ENCODE measurements at places on chromosomes 3 and 15. TPM values are rescaled to one million over a fixed set of nuclear protein-coding genes. Genes with fewer than 3 reads are reported as not detected.
A peak's percentile ranks its signal among the peaks of the same experiment; 100 is the strongest.

SLC6A20 gene
- not detected for total RNA-seq

DNA sequence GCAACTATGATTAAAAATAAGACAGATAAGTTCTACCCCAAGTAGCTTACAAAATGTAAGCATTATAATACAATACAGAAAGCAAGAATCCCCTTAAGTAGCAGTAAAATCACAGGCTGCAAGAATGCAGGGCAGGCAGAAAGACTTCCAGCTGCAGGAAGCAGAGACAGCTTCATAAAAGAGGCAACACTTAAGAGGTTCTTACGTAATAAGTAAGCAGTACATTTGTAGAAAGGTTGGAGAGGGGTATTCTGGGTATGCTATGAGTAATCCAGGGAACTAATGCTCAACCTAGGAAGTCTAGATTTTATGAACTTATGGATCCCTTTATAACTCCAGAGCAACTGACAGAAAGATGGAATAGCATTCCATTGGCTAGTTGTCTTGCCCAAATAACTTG lies 151.6 kb downstream of the IL5RA start:
- DNase-seq, result no peak
- no peak overlapping the region for H3K4me3 ChIP-seq
- no peaks in the 10 kb centered on the region for H3K4me1 ChIP-seq
- H3K27me3 ChIP-seq, result no peaks in the 10 kb centered on the region
- no peak overlapping the region for H3K27ac ChIP-seq
- no peaks in the 10 kb centered on the region for H3K36me3 ChIP-seq

DNA sequence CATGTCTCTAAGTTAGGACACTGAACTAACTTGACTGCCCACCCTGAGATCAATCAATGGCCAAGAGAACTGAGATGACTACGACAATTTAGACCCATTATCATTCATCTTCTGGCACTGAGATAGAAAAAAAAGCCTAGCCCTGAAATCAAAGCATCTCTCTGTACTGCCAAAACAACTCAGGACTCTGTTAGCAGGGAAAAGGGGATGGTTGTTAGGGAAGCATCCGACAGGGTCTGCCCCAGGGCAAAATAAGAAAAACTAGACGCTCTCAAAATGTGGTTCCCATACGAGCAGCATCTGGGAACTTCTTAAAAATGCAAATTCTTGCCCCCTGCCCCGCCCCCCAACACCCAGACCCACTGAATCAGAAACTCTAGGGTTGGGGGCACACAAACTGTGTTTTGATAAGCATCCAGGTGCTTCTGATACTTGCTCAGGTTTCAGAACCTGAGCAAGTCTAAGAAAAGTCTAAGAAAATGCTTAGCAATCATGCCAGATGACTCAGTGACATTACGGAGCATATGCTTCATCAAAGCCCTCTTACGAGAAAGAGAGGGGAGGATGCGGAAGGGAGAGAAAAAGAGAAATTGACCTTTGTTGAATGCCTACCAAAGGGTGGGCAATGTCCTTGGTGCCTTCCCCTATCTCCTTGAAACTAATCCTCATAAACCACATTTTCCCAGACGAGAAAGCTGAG lies 172.8 kb upstream of the HES1 start:
- peak overlapping the region; percentile 17 for H3K27ac ChIP-seq
- H3K4me3 ChIP-seq, result no peak overlapping the region
- no peaks in the 10 kb centered on the region for H3K36me3 ChIP-seq
- no peak for DNase-seq
- H3K27me3 ChIP-seq, result peaks cover 50% of the 10 kb centered on the region

AQP9 gene
- not detected for total RNA-seq

DNA sequence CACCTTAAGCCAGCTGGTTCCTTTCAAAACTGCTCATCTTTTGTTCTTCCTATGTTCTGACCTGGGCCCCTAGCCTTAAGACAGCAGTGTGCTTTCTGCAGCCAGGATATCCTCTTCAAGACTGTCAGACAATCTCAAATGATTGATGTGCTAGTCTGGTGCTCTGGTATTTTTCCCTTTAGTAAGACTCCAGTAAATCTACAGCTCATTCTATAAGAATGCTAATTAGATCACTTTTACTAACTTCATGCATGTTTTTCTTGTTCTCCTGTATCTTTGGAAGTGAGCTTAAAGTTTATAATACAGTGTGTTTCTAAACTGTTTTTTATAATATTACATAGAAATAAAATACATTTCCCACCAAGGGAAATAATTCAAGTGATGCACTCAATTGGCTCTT lies 220.9 kb upstream of the NANOGP8 start:
- H3K27me3 ChIP-seq, result no peaks in the 10 kb centered on the region
- H3K4me1 ChIP-seq, result no peaks in the 10 kb centered on the region
- no peak overlapping the region for H3K27ac ChIP-seq
- no peak overlapping the region for H3K4me3 ChIP-seq
- DNase-seq, result no peak

- peaks cover 41% of the 10 kb centered on the region for H3K27me3 ChIP-seq
- DNase-seq, result no peak
- no peak overlapping the region for H3K4me3 ChIP-seq
- peaks cover 19% of the 10 kb centered on the region for H3K36me3 ChIP-seq
- no peak overlapping the region for H3K27ac ChIP-seq
These were observed 80.6 kb downstream of the CCR1 start for GRCh38 chr3:46127503-46127902.

DNA sequence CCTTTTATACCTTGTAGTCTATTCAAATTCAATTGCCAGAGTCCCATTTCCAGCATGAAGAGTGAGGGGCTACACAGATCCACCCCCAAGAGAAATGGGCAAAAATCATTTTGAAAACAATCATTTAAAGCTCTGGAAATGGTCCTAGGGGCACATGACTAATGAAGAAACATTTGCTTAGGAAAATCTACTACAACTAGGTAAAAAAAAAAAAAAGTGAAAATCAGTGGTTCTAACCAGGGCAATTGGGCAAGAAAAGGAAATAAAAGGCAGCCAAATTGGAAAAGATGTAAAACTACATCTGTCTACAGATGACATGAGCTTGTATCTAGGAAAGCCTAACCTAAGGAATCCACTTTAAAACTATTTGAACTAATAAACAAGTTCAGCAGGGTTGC lies 9.4 kb downstream of the IMPG2 start:
- H3K36me3 ChIP-seq, result peaks cover 25% of the 10 kb centered on the region
- no peaks in the 10 kb centered on the region for H3K4me1 ChIP-seq
- no peak overlapping the region for H3K4me3 ChIP-seq
- no peak for DNase-seq
- H3K27ac ChIP-seq, result no peak overlapping the region

GRCh38 chr3:52278510-52279069 lies at the start of gene WDR82:
WDR82 (minus strand) TSS chr3:52278649; CDS start chr3:52278361, 288 bp downstream.
- peaks cover 61% of the 10 kb centered on the region for H3K4me1 ChIP-seq
- H3K36me3 ChIP-seq, result peaks cover 70% of the 10 kb centered on the region
- DNase-seq, result peak; percentile 98
- H3K27me3 ChIP-seq, result no peaks in the 10 kb centered on the region

GRCh38 chr3:128310286-128311058 lies 156.2 kb downstream of the DNAJB8 start:
- no peak for DNase-seq
- no peaks in the 10 kb centered on the region for H3K36me3 ChIP-seq
- H3K4me3 ChIP-seq, result no peak overlapping the region
- no peak overlapping the region for H3K27ac ChIP-seq
- no peaks in the 10 kb centered on the region for H3K27me3 ChIP-seq
- no peaks in the 10 kb centered on the region for H3K4me1 ChIP-seq

GRCh38 chr3:37762698-37763097 lies 99.0 kb upstream of the CTDSPL start:
- H3K4me3 ChIP-seq, result no peak overlapping the region
- peaks cover 18% of the 10 kb centered on the region for H3K27me3 ChIP-seq
- H3K27ac ChIP-seq, result no peak overlapping the region
- H3K36me3 ChIP-seq, result no peaks in the 10 kb centered on the region
- DNase-seq, result no peak
- H3K4me1 ChIP-seq, result no peaks in the 10 kb centered on the region

- H3K4me1 ChIP-seq, result no peaks in the 10 kb centered on the region
- no peaks in the 10 kb centered on the region for H3K27me3 ChIP-seq
- H3K36me3 ChIP-seq, result no peaks in the 10 kb centered on the region
- DNase-seq, result no peak
These were observed 290.5 kb downstream of the KBTBD8 start for GRCh38 chr3:67288466-67289106.

DNA sequence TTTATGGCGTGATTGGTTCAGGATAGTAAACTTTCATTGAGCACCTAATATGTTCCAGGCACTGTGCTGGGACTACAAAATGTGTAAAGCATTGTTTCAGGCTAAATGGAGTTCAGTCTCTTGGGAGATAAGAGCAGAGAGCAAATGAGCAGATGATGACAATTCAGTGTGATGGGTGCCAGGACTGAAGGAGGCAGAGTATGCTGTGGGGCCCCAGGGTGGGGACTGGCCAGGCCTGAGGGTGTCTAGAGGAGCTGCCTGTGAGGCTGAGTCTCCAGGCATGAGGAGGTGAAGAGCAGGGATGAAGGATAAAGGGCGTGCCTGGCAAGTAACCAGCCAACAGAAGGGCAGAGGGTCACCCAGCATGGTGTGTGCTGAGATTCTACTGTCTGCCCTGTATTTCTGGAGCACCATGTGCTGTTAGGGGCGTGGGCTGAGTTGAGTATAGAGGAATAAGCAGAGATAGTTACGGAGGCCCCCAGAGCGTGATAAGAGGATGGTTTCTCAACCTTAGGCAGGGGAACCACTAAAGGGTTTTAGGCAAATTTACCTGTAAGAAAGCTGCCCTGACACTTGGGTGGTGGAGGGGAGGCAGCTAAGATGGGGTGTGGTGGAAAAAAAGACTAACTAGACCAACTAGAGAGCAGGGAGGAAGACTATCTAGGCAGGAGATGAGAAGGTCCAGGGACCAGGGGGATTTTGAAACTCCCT lies 38.5 kb downstream of the EPHB1 start:
- no peak for DNase-seq
- peaks cover 15% of the 10 kb centered on the region for H3K27me3 ChIP-seq
- H3K4me1 ChIP-seq, result no peaks in the 10 kb centered on the region
- H3K36me3 ChIP-seq, result no peaks in the 10 kb centered on the region
- no peak overlapping the region for H3K4me3 ChIP-seq

- no peaks in the 10 kb centered on the region for H3K27me3 ChIP-seq
- H3K4me1 ChIP-seq, result no peaks in the 10 kb centered on the region
- no peak for DNase-seq
- peaks cover 41% of the 10 kb centered on the region for H3K36me3 ChIP-seq
- H3K4me3 ChIP-seq, result no peak overlapping the region
These were observed 73.5 kb downstream of the DNASE1L3 start for GRCh38 chr3:58137306-58137705.

SOX14 gene
- total RNA-seq, result not detected

- H3K27me3 ChIP-seq, result no peaks in the 10 kb centered on the region
- no peaks in the 10 kb centered on the region for H3K36me3 ChIP-seq
- no peak overlapping the region for H3K27ac ChIP-seq
- no peaks in the 10 kb centered on the region for H3K4me1 ChIP-seq
These were observed 10.3 kb downstream of the NAALADL2 start for GRCh38 chr3:174869448-174869847.

GRCh38 chr3:98655666-98656065 lies 62.3 kb upstream of the CPOX start:
- H3K4me3 ChIP-seq, result no peak overlapping the region
- H3K36me3 ChIP-seq, result no peaks in the 10 kb centered on the region
- H3K4me1 ChIP-seq, result peaks cover 2% of the 10 kb centered on the region
- H3K27me3 ChIP-seq, result peaks cover 33% of the 10 kb centered on the region
- DNase-seq, result no peak

DNA sequence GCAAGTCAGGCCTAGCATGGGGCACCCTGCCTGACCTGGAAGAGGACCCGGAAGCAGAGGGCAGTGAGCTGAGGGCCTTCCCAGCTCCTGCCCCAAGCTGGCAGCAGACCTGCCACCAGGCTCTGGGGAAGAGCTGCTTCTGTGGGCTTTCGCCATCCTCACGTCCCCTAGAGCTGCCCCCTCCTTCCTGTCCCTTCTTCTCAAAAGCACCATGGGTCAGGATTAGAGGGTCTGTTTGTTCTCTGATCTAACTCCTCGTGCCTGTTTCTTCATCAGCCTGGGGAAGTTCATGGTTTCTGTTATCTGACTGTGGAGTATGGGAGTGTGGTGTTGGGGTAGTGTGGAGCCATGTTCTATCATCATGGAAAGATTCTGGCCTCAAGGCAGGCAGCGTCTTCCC lies 58.4 kb upstream of the POLG start:
- no peak overlapping the region for H3K4me3 ChIP-seq
- H3K36me3 ChIP-seq, result no peaks in the 10 kb centered on the region
- H3K27ac ChIP-seq, result no peak overlapping the region
- no peak for DNase-seq
- H3K4me1 ChIP-seq, result no peaks in the 10 kb centered on the region
- peaks cover 34% of the 10 kb centered on the region for H3K27me3 ChIP-seq

HGD gene
- 0.43 TPM for total RNA-seq

ZBTB47 gene
- total RNA-seq, result 1.1 TPM

DNA sequence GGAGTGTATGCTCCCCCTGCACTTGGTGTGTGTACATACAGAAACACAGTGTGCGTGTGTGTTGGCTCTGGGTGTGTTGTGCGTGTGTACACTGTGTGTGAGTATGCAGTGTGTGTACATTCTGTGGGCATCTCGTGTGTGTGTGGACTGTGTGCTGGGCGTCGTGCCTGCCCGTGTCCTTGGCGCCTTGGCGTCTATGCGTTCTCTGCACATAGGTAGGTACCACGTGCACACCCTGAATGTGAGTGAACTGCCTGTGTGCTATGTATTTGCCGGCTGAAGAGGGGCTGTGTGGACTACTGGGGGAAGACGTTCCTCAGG lies 481 bp upstream of the ECE2 start:
- H3K27me3 ChIP-seq, result peaks cover 47% of the 10 kb centered on the region
- H3K4me3 ChIP-seq, result no peak overlapping the region
- no peak overlapping the region for H3K27ac ChIP-seq
- H3K4me1 ChIP-seq, result no peaks in the 10 kb centered on the region

DNA sequence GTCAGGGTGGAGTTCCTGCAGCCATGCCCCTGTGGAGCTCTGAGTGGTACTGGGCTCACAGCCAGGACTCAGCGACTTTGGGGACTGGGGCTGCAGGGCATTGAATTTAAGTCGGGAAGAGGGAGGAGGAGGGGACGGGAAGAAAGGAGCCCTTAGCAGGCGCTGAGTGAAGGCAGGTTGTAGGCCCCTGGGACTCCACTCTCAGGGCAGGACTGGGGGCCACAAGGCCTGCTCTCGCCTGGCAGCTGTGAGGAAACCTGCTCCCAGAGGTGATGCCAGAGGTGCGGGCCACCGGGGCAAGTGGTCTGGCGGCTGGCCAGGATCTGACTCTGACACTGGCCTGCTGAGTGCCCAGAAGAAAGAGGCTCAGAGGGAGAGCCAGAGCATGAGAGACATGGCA lies 73.5 kb downstream of the EPHB3 start:
- no peak overlapping the region for H3K27ac ChIP-seq
- H3K4me1 ChIP-seq, result peaks cover 4% of the 10 kb centered on the region
- peaks cover 6% of the 10 kb centered on the region for H3K27me3 ChIP-seq

- no peaks in the 10 kb centered on the region for H3K36me3 ChIP-seq
- no peak overlapping the region for H3K27ac ChIP-seq
- DNase-seq, result no peak
- H3K4me3 ChIP-seq, result no peak overlapping the region
- peaks cover 32% of the 10 kb centered on the region for H3K27me3 ChIP-seq
These were observed 68.5 kb downstream of the GPR176 start for GRCh38 chr15:39851500-39852092.

- no peaks in the 10 kb centered on the region for H3K27me3 ChIP-seq
- peak; percentile 29 for DNase-seq
- H3K36me3 ChIP-seq, result peaks cover 3% of the 10 kb centered on the region
- H3K27ac ChIP-seq, result peak overlapping the region; percentile 77
- H3K4me3 ChIP-seq, result peak overlapping the region; percentile 7
These were observed 108.7 kb upstream of the TSPAN3 start for GRCh38 chr15:77179541-77179998.

DUOXA2 gene
- total RNA-seq, result not detected
